ENCODE measurements at places on chromosomes 12 and 14.

DNA sequence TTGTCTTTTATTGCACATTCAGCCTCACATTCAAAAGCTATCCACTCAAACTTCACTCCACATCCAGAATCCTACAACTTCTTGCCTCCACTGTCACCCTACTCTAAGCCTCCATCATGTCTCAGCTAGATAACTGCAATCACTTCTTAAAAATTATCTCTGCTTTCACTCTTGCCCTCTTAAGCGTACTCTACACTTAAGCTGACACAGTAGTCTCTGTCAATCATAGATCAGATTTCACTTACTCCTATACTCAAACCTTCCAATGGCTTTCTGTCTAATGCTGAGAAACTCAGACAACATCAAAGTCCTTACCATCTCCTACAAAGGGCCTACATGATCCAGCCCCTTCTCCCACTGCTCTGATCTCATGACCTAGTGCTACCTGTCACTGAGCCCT lies 304.1 kb downstream of the ITPR2 start:
- no peak for DNase-seq

DNA sequence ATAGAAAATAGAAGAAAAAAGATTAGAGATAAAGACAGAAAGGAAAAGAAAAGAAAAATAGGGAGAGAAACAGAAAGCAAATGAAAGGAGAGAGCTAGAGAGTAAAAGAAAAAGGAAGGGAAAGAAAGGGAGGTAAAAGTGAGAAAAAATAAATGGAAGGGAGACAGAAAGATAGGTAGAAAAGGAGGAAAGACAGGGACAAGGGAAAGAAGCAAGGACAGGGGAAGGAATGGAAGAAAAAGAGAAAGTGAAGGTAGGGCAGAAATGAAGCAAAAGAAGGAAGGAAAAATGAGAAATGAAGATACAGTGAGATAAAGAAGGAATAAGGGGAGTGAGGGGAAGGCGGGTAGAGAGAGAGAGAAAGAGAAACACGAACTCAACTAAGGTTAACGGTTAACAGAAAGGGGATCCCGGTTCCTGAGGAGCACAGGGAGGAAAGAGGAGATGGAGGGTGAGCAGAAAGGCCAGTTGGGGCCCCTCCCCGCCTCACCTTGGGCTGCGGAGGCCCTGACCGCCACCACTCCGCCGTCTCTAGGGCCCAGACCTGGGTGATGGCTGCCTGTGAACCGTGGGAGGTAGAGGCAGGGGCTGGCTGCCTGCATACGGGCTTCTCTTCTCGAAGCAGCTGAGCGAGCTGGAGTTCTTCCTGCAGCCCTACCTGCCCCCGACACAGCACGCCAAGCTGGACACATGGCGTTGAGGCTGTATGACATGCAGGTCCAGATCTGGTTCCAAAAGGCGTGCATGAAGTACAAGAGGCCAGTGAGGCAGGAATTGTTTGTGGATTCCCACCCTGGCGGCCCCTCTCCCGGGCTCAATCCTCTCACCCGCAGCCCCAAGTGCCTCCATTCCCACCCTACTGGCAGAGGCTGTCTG lies 59.5 kb downstream of the SMUG1 start:
- DNase-seq = no peak

DNA sequence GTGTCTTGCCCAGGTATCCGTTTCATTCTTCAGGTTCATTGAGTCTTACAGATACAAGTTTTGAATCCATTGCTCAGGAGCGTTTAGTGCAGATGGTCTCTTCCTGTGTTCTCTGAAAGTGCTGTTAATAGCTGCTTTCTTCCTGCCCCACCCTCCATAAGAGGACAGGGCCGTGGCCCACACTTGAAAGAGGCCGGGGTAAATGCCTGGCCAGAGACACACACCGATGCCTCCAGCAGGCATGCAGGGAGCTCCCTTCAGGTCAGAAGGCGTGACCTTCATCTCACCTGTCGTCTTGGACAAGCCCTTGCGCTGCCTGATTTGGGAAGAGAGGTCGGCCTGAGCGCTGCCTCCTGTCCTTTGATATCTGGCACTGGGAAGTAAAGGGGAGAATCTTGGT lies 11.6 kb downstream of the PRKAB1 start:
- DNase-seq = no peak

- no peak for DNase-seq
Observed at GRCh38 chr12:122106843-122107242, 28.3 kb downstream of the MLXIP start.

- no peak for DNase-seq
Observed at GRCh38 chr12:101780599-101780998, 41.3 kb upstream of the SYCP3 start.
